ENCODE measurements at places on chromosomes 7 and 10.
A peak's percentile ranks its signal among the peaks of the same experiment; 100 is the strongest.

DNA sequence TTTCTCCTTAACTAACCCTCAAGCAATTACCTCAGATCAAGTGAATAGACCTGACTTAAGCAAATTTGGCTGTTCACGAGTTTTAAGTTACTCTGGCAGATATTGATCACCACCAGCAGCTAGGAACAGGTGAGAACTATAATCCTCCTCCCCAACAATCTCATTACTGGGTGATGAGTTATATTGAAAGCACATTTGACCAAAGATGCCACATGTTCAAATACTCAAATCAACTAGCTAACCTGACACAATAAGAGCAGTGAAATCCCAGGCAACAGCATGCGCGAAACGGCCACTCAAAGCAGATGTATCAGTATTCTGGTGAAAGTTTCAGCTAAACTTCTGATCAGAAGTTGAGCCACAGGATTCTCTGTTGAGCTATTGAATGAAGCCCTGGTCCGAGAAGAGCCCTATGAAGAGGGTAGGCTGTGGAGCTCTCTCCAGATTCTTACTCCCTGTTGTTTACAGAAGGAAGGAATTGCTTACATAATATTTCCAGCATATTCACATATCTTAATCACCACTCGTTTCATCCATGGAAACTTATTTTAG lies 52.6 kb downstream of the CAV1 start:
- no peaks in the 10 kb centered on the region for H3K4me1 ChIP-seq
- DNase-seq: no peak
- no peak overlapping the region for H3K27ac ChIP-seq

- no peak overlapping the region for H3K27ac ChIP-seq
- no peaks in the 10 kb centered on the region for H3K36me3 ChIP-seq
- no peak overlapping the region for H3K4me3 ChIP-seq
- no peak for DNase-seq
Observed at GRCh38 chr10:74936577-74937265, 110.3 kb downstream of the KAT6B start.

DNA sequence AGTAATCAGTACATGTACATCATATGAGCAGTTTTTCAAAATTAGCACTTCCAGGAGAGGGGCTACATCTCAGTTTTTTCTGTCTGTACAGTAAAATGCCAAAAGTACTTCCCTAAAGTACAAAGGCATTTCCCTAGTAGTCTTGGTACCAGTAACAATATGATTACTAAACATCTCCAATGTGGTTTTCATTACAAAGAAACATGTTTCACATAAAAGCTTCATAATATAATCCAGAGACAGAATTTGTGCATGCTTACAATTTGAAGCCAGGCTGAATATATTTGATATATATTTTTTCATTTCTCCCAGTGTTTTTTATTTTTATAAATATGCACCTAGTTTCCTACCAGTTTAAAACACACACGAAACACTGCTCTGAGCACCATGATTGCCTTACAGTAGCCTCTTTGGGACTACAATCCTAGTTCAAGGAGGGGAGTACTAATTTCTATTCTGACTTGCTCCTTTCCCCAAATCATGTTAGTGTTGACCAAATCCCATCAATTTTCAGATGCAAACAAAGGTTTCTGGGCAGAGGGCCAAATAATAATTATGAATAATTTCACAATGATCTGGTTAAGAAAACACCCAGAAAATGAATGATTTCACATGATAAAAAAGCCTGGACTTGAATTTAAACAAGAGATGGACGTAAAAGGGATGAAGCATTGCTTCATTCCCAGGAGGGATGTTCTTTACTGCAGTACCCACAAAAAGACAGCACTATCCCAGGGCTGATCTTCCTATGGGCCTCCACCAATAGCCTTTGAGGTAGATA lies 201.3 kb downstream of the SLC25A13 start:
- DNase-seq: no peak
- H3K4me3 ChIP-seq: no peak overlapping the region
- no peak overlapping the region for H3K27ac ChIP-seq
- no peaks in the 10 kb centered on the region for H3K27me3 ChIP-seq

DNA sequence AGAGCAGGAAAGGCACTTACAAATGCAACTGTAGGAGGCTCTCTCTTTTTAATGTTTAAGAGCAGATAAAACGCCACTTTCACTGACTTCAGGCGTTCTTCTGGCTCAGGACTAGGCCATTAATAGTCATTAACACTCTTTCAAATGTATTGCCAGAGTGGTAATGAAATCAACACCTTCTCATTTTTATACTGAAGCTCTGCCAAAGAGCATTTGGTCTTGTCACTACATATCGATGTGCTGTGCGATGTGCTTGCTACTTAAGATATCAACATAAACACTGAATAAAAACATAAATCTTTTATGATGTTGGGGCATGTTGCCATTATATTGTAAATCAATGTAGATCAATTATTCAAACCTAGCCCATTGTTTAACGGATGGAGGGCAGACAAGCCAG lies 634.7 kb downstream of the ARL4A start:
- H3K4me1 ChIP-seq: no peaks in the 10 kb centered on the region
- no peak for DNase-seq
- no peak overlapping the region for H3K27ac ChIP-seq

DNA sequence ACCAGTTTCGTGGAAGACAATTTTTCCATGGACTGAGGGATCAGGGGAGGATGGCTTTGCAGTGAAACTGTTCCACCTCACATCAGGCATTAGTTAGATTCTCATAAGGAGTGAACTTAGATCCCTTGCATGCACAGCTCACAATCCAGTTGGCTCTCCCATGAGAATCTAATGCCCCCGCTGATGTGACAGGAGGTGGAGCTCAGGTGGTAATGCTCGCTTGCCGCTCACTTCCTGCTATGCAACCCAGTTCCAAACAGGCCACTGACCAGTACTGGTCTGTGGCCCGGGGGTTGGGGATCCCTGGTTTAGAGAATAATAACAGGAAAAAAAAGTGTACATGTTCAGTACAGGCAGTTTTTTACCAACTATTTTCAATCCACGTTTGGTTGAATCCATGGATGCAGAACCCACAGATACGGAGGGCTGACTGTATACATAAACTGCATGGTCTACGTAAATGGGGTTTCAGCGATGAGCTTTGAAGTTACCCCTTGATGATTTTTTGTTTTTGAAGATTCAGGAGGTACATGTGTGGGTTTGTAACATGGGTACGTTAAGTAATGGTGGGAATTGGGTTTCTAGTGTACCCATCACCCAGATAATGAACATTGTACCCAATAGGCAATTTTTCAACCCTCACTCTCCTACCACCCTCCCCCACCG lies 24.5 kb downstream of the OGDH start:
- peaks cover 78% of the 10 kb centered on the region for H3K4me1 ChIP-seq
- peaks cover 59% of the 10 kb centered on the region for H3K36me3 ChIP-seq
- no peak overlapping the region for H3K4me3 ChIP-seq
- DNase-seq: no peak
- H3K27ac ChIP-seq: peak overlapping the region; percentile 96

DNA sequence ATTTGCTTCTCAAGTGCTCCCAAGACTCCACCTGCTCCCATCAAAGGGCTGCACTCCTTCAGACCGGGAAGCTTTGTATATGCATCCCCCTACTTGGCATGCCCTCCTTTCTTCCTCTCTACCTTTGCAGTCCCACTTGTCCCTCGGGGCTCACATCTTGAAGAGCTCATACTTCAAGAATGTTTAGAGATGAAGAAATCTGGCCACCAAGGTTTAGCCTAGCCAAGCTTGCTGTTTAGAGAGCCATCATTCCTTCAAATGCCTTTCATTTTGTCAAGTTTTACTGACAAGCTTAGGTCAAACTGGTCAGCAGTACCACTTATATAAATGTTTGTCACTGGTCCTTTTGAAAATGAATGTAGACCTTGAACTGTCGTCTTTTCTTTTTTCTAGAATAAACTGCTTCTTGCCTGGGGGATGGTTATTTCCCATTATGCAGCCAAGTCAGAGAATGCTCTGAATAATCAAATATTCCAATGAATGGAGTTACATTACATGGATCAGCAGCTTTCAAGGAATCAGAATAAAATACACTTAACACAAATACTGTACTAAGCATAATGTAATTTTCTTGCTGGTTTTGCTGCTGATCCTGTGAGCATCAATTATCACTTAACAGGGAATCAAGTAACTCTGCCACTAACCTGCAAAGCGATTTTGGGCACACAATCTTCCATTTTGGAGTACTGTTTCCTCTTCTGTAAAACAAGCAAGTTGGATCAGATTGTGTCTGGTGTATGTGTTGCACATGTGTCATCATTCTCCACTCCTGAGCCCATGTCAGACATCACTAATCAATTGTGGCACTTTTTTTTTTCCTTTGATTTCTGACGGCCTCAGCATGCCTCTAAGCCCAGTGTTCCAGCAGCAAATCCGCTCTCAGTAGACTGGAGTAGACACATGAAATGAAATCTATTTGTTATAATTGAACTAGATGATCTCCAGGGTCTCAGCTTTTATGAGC lies 357.9 kb downstream of the PTEN start:
- H3K27me3 ChIP-seq: peaks cover 5% of the 10 kb centered on the region
- H3K4me1 ChIP-seq: no peaks in the 10 kb centered on the region
- peaks cover 1% of the 10 kb centered on the region for H3K36me3 ChIP-seq
- no peak overlapping the region for H3K27ac ChIP-seq

GRCh38 chr7:100393233-100393905 lies 20.1 kb downstream of the PILRA start:
- peaks cover 2% of the 10 kb centered on the region for H3K36me3 ChIP-seq
- peaks cover 70% of the 10 kb centered on the region for H3K27me3 ChIP-seq
- DNase-seq: no peak
- H3K4me1 ChIP-seq: peaks cover 25% of the 10 kb centered on the region
- H3K4me3 ChIP-seq: no peak overlapping the region

DNA sequence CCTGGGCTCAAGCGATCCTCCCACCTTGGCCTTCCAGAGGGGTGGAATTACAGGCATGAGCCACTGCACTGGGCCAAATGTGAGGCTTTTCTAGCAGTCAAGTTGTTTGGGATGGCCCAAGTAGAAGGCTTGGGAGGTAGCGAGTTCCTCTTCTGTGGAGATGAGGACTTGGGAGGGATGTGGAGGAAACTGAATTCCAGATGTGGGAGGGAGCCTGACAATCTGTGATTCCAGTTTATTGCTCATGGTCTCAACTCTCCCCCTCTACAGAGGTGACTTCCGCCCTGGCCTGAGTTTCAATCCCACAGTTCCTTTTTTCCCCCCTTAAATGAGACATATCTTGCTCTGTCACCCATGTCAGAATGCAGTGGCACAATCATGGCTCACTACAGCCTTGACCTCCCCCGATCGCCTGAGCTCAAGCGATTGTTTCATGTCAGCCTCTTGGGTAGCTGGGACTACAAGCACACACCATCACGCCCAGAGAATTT lies 3.4 kb downstream of the STYXL1 start:
- no peaks in the 10 kb centered on the region for H3K27me3 ChIP-seq
- no peak overlapping the region for H3K4me3 ChIP-seq
- H3K4me1 ChIP-seq: peaks cover 30% of the 10 kb centered on the region
- no peak for DNase-seq
- no peak overlapping the region for H3K27ac ChIP-seq

DNA sequence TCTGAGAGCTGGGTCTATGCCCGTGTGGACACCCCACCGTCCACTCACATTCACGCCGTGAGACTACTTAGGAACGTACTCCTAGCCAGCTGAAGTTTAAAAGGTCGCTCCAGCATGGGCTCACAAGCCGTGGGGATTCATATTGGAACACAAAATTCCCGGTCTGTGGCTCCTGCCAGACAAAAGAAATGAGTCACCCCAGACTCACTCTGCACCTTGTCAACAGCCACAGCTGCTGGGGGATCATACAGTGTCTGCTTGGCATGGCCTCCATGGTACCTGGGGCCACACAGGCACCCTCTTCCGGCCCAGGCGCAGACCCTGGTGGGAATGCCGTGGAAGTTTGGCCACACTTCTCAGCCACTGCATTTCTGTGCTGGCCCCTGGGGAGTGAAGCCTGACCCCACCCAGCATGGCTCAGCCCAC lies 228.4 kb downstream of the DNAJB6 start:
- no peak for DNase-seq
- H3K36me3 ChIP-seq: peaks cover 1% of the 10 kb centered on the region
- no peak overlapping the region for H3K4me3 ChIP-seq
- peaks cover 31% of the 10 kb centered on the region for H3K4me1 ChIP-seq

DNA sequence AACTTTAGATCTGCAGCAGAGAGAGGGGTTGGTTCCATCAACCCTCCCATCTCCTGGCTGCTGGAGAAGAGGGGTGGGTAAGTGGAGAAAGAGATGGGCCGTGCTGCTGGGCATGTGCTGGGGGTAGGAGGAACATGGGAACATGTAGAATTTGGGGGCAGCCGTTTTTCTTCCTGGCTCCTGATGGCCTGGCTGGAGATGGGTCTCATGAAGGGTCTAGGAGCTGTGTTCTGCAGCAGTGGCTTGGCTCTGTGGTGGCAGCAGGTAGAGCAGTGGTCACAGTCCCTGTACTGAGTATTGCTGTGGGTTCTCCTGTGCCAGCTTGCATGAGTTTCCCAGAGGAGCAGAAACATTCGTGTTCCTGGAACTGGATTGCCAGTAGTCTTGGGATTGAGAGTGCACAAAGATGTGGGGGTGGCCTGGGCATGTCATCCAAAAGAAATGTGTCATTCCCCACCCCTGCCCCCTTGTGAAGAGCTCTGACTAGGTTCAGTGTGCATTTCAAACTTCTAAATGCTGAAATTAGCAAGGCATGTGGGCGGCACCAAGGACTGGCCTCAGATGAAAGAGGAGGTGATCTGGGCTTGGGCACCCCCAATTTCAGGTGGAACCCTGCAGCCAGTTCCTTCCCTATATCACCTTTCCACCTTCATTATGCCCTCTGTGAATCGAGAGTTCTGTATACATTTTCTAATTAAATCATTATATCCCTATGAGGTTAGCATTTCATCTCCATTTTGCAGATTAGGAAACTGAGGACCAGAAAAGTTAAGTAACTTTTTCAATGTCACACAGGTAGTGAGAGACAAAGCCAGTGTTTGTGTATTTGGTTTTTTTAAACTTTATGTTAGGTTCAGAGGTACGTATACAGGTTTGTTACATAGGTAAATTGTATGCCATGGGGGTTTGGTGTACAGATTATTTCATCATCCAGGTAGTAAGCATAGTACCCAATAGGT lies 2.1 kb downstream of the CHST3 start:
- no peaks in the 10 kb centered on the region for H3K36me3 ChIP-seq
- H3K4me3 ChIP-seq: no peak overlapping the region
- H3K27me3 ChIP-seq: peaks cover 60% of the 10 kb centered on the region

GRCh38 chr10:7787150-7787856 lies 490 bp downstream of the KIN start:
- peaks cover 20% of the 10 kb centered on the region for H3K36me3 ChIP-seq
- H3K27me3 ChIP-seq: no peaks in the 10 kb centered on the region
- no peak for DNase-seq
- no peak overlapping the region for H3K27ac ChIP-seq
- peaks cover 48% of the 10 kb centered on the region for H3K4me1 ChIP-seq

GRCh38 chr7:43905956-43906330 lies 453 bp downstream of the URGCP start:
- peak overlapping the region; percentile 93 for H3K27ac ChIP-seq
- peaks cover 2% of the 10 kb centered on the region for H3K36me3 ChIP-seq
- peak; percentile 43 for DNase-seq
- peak overlapping the region; percentile 95 for H3K4me3 ChIP-seq
- no peaks in the 10 kb centered on the region for H3K27me3 ChIP-seq

Data from activated naive CD4-positive, alpha-beta T cell treated with anti-CD3 and anti-CD28 coated beads, Interleukin-2, amount 10 ng/mL, durations not matched to agents 7 days and 5 days (primary cell).